DMS79 (cell line): ENCODE measurements at places on chromosomes 12 and 14.

- no peak for DNase-seq
These were observed 3.5 kb upstream of the KLC1 start for GRCh38 chr14:103625356-103626095.

- no peak for DNase-seq
These were observed 317.5 kb upstream of the DIO3 start for GRCh38 chr14:101243587-101244338.

DNA sequence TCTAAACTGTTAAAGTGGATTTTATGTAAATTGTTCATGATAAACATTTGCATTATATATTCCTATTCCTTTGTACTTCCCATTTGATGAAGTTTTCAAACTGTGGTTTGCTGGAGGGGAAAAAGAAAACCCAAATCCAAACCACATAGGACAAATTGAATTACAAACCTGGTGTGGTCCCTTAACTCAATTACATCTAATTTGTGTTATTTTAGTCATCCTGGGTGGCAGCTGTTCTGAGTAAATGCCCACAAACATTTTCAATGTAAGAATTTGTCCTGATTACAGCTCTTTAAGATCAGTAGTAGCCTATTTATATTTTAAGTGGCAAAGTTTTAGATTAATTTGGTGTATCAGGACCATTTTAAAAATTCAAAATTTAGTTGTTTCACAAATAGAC lies 153.9 kb downstream of the RAD51B start:
- DNase-seq, result no peak

DNA sequence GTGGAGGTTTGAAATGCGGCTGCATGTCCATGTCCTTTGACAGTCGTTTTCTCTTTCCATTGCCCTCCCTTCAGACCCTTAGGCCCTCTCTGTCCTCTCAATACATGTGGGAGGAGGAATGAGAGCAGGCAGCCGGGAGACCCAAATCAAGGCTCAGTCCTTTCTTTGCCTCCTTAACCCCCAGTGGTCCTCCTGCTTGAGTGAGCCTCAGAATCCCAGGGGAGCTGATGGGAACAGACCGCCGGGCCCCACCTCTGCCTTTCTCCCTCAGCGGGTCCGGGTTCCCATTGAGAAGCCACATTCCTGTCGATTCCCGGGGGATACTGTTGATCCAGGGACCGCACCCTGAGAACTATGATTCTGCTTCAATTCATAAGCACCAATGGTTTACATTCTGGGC lies 77.9 kb upstream of the RFLNA start:
- no peak for DNase-seq

DNA sequence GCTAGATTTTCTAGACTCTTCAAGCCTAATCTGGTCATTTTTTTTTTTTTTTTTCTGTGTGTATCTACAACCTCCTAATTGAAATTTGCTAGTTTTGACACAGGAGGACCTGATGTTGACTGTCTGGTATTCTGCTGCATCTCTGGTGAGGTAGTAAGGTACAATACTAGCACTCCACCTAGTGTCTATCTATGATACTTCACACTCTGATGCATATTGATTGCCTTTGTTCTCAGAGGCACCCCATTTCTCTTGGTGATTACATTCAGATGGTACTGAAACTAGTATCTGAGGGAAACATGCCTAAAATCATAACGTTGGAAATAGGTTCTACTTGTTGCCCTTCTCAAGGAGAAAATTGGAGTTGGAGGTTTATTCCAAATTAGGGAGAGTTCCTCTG lies 930.5 kb upstream of the NOVA1 start:
- no peak for DNase-seq

DNA sequence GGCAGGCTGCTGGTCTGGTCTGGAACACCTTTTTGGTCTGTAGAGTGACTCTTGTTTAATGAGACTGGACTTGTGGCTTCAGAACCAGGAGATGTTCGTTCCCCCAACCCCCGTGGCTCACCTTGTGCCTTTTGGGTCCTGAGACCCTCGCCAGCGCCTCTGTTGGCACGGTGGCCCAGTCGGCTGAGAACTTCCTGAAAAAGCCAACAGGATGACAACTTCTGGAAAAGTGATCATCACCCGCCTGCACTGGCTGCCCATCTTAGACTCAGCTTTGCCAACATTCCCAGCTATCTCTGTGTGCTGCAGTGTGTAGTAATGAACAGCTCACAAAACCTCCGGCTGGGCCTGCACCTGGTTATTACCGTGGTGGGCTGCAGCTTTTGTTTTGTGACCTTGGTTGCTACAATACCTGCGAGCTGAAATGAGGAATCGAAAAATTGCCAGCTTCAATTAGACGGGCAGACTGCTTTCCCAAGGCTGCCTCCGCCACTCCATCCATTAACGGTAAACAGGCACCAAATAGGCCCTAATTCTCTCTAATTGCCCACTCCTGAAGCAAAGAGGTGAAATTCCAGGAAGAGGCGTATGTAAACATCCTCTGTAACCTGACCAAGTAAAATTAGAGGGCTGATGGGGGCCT lies 16.0 kb downstream of the MEG3 start:
- no peak for DNase-seq

- no peak for DNase-seq
These were observed 144.8 kb downstream of the NUAK1 start for GRCh38 chr12:105993766-105994555.

DNA sequence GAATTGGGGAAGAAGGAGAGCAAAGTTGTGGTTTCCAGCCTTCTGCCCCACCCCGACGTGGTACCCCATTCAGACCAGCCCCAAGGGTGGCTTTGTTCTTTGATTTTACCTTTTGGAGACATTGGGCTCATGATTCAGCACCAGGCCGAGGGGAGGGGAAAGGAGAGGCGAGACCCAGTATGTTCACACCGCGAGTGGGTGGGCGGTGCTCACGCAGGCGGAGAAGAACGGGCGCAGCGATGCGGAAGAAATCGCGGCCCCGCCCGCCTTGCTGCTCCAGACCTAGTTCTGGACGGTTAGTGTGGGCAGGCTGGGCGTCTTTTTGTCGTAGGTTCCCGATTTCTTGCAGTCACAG lies 963 bp downstream of the ATL1 start:
- DNase-seq, result peak; percentile 85

- no peak for DNase-seq
These were observed 39.3 kb downstream of the LRTM2 start for GRCh38 chr12:1859643-1860042.

DNA sequence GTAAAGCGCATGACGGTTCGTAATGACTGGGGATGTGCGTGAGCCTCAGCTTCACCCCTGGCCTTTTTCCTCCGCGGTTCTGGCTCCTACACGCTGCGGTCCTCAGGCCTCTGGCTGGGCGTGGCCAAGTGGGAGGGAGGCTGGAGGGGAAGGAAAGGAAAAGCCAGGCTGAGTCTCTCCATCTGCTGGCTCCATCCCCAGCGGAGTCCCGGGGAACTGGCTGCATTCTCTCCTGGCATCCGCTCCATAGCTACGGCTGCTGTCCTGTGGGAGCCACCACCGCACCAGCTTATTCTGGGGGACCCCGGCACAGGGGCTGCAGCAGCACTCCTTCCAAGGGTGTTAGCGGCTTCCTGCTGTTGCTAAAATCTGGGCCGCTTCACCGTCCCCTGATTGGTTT lies 68.2 kb upstream of the SLC24A4 start:
- DNase-seq, result no peak

DNA sequence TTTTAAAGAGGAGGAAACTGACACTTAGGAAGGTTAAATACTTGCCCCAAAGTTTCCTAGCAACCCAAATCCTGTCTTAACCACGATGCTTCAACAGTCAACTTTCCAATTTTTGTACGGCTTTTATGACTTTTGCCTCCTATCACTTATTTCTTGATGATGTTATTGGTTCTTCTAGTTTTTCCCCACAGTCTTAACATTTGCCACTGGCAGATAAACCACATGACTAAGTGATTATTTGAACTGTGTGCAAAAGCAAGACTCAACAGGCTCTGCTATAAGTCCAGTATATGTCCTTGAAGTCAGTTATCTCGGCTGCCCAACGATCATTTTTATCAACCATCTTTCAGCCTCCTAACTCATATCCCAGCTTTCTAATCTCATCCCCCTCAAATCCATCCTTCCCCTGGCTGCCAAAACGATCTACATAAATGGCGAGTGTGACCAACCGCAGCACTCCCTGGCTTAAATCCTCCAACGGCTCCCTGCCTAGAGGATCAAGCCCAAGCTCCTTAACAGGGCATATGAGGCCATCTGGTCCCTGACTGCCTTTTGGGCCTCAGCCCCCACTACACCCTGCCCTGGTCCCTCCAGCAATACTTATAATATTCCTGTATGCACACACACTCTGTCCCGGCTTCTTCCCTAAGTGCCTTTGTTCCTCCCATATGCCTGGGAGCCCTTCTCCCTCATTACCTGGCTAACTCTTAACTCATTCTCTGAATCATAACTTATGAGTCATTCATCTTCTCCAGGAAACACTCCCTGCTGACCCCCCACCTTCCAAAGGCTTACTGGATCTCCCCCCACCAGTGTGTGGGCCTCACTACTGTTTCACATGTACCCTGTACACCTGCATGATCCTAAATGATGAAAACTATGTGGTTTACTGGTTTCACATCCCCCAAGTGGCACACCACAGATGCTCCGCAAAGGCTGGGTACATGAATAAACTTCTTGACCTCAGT lies 8.8 kb downstream of the VPS37B start:
- no peak for DNase-seq

DNA sequence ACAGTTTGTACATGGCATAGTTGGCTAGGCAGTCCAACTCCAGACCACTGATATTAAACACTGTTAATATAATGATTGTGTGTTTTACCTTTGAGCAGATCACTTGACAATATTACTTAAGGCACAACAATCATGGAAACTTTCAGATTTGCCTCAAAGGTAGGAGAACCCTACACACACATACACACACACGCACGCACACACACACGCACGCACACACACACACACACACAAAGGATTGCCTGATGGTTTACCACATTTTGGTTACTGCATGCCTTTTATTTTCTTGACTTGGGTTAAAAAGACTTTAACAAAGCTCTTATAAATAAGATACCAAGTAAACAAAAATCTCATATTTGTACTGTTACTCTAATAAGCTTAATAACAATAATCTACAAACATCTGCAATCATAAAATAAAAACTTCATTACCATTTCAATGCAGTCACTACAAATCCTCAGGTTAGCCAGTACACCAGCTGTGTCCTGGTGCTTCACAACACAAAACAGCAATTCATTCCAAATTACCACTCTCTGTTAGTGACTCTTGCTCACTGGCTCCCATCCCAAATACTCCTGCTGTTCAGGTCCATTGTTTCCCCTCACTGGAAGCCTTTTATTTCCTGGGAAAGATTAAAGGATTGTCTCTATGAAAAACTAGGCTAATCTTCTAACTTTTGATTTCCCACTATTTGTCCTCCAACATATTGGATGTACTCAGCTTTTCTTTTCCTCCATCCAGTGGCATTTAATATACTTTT lies 175.2 kb upstream of the ATP2B1 start:
- DNase-seq, result no peak

DNA sequence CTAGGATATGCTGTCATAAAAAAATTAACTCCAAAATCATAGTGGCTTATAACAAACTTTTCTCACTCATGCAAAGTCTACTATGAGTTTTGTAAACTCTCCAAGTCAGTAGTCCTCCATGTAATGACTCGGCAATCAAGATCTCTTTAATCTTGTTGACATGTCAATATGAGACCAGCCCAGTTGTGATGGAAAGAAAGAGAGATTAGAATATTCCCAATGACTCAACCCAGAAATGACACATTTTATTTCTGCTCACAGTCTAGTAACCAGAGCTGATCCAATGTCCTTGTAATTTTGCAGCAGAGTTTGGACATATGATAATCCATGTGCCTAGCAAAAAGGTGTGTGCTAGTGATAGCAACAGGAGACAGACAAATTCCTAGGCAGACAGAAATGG lies 112.6 kb upstream of the CNTN1 start:
- no peak for DNase-seq

GRCh38 chr12:91309450-91309849 lies 126.8 kb upstream of the DCN start:
- DNase-seq, result no peak

DNA sequence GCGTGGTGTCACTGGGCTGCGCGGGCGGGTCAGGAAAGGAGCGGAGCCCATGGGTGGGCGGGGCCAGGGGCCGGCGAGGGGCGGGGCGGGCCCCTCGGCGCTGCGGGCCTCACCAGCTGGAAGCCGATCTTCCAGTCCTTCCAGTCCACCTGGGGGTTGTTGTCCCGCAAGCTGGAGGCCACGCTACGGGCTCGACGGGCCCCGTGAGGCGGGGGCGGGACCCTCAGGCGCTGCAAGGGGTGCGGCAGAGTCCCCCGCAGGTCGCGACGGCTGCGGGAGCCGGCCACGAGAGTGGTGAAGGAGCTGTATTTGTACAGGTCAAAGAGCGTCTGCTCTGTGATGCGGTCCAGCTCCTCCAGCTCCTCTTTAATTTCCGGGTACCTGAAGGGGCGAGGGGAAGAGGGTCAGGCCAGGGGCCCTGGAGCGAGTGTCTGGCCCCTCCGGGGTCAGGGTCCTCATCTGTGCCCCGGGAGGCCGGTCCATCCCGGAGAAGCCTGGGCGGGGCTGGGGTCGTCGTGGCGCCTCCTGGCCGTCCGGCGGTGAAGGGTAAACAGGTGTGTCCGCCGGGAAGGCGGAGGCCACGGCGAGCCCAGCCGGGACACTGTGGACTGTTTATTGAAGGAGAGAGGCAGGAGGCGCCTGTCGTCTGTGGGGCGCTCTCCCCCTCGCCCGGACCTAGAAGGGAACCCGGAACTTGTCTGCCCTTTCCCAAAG lies 11.9 kb downstream of the SCNN1A start:
- no peak for DNase-seq

DNA sequence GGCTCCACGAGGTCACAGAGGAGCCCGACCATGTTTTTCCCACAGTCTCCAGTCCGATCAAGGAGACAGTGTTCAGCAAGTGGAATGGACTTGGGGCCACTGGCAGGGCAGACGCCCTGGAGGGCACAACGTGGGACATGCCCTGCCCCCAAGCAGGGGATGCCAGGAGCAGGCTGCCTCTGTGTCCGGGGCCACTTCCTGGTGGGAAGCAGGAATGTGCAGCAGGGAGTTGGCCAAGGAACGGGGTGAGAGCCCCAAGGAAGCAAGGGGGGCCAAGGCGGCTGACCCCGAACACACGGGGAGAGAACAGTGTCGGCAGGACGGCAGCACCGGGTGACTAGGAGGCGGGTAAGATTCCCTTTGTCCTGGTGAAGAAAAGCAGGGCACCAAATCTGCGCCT lies 92.6 kb downstream of the CHGA start:
- DNase-seq, result no peak

DNA sequence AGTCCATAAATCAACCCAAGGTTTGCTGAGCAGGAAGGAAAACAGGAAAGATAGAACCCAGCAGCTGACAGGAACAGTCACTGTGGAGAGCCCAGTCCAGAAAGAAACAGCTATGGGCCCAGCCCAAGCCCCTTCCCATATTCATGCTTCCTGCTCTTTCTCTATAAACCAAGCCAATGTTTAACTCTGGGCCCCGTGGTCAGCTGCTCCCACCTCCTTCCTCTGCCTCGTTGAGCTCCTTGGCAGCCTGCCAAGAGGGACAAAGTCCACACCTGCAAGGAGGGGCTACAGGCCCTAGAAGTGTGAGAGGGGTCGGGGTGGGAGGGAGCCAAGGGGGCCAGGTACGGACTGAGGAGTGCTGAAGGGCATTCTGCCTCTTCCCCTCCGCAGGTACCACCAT lies 10.0 kb downstream of the SLC6A13 start:
- no peak for DNase-seq
